D721Med (cell line): ENCODE measurements at places on chromosomes 1 and 21.

- DNase-seq = no peak
Measured at GRCh38 chr1:201505503-201505890, 1.4 kb downstream of the CSRP1 start.

- no peak for DNase-seq
Measured at GRCh38 chr21:41923631-41924367, 30.0 kb downstream of the C2CD2 start.

DNA sequence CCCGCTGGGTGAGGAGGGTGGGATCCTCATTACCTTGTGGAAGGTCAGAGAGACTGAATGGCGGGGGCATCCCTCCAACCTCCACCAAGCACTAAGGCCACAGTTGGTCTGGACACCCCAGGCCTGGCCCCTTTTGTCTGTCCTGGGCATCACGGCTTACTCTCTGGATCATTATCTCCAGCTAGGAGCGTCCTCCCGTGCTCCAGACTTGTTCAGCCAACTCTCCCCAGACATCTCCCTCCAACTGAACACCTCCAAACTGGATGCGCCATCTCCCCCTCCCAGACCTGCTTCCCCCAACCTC, 7.3 kb upstream of the GJB5 start:
- no peak for DNase-seq

DNA sequence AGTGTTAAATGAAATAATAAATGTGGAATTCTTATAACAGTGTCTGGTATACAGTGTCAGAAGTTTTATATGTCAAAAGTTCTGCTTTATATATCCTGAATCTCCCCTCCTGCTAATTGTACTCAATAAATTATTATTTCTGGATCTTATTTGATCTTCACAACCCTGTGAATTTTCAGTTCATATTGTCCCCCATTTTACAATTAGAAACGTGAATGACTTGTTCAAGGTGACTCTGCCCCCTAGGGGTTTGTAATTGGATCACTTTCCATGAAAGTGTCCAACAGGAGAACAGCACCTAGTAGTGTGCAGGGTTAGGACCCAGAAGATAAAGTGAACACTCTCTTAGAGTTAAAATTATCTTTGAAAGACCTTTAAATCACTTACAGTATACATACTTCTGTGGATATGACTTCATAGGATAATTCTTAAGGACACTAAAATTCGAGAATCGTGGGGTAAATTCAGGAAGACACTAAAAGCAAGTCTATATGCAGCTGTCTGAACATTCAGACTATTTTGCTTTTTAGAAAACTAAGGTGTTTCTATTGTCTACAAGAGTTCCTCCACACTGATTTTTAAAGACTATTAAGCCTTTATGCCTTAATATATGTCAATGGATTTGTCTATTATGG, 4.5 kb upstream of the DDR2 start:
- DNase-seq = no peak

DNA sequence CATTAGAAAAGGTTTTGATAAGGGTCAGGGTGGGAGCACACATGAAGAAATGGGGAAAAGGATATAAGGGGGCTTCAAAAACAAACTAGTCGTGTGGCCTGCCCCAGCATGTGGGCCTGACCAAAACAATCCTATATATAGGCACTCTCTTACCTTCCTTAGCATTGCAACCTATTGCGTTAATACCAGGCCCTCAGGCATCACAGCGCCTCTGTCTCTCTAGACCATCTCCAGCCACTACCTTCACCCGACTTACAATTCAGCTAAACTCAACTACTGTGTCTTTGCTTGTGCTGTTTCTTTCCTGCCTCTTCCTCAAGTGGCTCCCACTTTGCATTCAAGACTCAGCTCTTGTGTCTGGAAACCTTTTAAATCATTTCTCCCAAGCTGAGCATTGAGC, 47.0 kb upstream of the GJA5 start:
- no peak for DNase-seq

- no peak for DNase-seq
Measured at GRCh38 chr1:171715813-171716251, 26.0 kb downstream of the VAMP4 start.

DNA sequence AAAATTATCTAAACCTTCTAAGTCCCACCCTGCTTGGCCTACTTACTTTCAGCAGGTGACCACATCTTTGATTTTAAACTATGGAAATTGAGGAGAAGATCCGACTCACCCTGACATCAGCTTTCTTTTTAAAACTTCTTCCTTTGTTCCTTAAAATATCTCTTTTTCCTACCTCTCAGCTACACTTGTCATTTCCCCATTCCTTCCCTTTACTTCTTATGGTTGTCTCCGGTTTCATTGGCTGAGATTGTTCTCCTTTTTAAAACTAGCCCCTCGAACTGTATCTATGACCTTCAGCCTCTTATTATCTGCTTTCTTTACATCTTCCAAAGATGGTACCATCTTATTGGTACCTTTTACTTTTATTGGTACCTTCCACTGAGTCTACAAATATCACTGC, 87.8 kb upstream of the NRIP1 start:
- DNase-seq = no peak

DNA sequence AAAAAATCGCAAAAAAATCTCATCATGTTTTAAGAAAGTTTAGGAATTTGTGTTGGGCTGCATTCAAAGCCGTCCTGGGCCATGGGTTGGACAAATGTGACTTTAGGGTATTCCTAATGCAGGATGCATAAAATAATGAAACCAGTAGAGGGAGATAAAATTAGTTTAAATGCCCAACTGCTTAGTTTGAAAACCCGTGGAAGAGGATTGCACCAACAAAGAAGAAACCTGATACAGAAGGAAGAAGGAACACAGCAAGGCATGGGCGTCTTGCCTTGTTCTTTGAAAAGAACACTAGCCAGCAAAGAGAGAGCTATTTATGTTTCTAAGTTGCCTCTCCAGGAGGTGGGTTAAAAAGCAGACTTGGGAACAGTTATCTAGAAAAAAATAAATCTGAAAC, 37.9 kb downstream of the WDR3 start:
- DNase-seq = no peak

- no peak for DNase-seq
Measured at GRCh38 chr21:45997205-45997494, 15.6 kb downstream of the COL6A1 start.

DNA sequence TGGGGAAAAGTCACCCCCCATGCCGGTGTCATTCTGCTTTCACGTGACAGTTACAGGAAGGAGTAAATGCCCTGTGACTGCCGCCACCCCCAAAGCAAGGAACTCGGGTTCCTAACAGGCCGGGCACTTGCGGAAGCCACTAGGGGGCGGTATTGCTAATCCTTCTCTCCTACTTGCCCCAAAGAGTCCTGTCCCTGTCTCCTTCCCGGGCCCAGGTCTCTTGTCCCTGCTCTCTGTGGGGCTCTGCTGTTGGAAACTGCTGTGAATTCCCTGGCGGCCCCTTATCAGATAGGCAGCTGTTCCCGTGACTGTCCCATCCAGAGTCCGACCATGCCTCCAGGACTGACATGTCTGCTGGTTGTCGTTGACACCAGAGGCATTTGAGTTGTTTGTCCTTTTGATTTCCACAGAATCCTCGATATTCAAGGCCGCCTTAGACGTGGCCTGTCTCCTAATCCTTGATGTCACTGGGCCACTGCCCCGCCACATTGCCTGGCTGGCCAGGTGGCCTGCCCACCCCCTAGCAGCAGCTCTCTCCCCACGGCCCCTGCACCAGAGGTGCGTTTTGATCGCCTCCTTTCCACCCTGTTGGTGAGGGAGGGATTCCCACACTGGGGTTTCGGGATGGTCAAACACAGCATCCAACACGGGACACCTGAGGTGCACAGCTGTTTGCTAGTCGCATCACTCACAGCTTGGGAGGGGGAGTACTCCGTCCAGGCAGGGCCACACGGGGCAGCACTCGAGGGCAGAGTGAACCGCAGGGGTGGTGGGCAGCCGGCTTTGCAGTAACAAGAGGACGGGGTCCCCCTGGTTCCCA, 37.3 kb downstream of the CHAF1B start:
- no peak for DNase-seq

DNA sequence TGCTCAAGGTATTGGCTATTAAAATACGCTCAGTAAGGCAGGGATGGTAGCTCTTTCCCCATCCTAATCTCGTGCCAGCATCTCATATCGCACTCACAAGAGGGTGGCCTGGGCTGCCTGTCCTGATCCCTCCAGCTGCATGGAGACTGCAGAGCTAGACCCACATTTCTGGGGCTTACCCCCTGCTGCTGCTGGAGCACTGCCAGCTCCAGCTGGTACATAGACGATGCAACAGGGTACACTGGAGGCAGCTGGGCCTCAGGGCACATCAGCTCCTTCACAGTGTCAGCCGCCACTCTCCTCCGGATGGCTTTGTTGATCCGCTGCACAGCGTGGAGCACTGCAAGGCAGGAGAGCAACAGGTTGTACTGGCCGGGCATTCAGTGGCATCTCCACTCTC, 16.0 kb downstream of the IQGAP3 start:
- no peak for DNase-seq

GRCh38 chr1:117026361-117026760, 24.8 kb downstream of the CD101 start:
- DNase-seq = no peak

DNA sequence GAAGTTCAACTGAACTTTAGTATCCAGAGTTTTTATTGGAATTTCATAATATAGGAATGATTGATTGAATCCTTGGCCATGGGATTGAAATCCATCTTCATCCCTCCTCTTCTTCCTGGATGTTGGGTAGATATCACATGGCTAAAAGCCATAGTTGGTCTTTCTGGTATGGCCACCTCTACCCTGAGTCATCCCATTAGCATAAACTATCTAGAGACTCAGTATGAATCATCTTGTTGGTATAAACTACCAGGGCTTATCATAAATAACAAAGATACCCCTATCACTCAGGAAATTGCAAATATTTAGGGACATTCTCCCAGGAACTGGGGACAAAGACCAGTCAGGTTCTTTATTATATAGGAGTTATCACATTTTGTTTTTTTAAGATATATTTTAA, 21.2 kb upstream of the ZP4 start:
- DNase-seq = no peak

DNA sequence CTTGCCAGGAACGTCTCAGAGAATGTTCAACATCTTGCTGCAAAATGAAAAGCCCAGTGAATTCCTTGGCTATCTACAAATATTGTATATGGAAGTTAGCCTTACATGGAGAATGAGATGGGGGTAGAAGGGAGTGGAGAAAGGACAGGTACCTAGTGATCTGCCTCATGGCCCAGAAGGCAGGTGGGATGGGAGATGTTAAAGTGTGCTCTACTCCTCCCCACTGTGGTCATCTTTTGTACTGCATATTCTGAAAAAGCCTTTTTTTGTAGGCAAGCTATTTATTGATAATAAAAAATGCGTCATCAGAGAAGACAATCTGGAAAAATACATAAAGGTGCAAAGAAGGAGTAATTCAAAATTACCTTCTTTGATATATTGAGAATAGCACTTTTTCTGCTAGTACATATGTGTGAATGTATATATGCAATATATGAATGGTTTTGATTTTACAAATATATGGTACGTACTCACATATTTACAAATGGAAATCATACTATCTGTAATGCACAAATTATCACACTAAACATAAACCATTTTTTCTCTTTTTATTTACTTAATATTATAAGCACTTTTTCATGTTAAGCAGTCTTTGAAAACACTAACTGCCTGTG, 19.1 kb upstream of the SLC5A9 start:
- DNase-seq = no peak

DNA sequence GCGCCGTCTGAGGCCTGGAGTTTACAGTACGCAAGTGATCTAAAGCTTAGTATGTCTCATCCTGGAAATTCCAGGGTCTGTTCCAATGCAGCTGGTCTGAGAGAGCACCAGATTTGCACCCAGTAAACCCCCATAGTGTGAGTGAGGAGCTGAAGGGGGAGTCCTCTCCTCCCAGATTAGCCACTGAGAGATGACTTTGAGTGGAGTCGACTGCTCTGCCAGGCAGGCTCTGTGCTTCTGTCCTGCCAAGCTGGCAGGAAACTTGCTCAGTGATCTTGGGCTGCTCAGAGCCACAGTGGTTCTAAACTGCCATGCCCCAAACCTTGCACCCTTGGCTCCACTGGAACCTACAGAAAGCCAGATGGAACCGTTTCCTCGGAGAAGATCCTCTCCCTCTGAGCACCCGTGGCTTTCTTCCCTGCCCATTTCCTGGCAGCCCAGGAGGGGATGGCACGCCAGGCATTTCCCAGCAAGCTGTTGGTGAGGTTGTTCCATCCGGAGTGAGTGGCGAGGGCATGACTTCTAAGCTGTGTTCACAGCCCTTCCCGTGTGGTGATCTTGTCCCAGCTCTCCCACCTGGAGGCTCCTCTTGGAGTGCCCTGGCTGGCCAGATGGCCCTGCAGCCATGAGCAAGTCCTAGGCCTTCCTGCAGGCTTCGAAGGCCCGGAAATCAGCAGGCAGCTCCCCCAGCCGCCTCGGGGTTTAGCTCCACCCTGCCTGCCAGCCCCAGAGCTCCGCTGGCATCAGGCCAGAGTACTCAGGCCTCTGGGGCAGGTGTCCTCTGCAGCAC, 125.9 kb upstream of the VAMP3 start:
- no peak for DNase-seq

DNA sequence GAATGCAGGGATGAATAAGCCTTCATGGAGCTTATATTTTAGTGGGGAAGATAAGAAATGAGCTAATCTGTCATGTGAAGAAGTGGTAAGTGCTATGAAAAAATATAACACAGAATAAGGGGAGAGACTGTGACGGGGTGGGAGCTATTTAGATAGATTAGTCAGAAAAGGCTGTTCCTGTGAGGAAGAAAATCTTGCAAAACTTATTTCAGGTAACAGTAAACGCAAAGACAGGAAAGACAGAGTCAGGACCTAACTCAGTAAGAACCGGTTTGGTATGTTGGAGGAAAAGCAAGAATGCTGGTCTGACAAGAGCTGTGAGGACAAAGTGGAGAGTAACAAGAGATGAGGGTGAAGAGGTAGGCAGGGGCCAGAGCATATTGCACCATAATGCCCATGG, 22.0 kb downstream of the GNAI3 start:
- DNase-seq = no peak

DNA sequence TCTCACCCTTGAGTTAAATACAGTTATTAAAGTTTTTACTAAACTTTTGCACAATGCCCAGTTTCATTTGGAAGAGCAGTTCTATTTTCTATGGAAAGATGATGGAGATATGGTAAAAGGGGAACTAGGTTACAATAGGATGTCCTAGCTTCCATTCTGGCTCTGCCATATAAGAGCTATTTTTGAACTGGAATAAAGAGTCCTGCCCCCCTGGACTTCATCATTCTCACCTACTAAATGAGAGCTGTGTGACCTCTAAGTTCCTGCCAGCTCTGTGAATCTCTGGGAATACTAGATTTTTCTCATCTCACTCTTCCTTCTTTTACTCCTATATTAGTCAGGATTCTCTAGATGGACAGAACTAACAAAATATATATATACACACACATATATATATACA, 106.3 kb downstream of the PRRX1 start:
- no peak for DNase-seq
